DND-41 (cell line): ENCODE measurements at places on chromosomes 16 and 17.
A peak's percentile ranks its signal among the peaks of the same experiment; 100 is the strongest.

DNA sequence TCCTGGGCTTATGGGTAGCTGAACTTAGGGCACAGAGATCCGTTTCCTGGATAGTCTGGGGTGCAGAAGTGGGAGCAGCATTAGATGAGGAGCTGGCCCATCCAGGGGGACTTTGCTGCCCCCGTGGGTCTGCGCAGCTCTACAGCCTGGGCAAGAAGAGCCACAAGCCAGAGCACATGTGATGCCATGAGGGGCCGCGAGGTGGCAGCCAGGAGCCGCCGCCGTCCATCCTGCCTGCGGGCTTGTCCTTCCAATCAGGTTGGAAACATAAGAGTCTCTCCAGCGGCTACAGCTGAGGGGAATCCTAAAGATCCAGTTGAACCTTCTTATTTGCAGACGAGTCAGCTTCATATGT is 21.9 kb downstream of the C1QTNF1 start:
- peak; percentile 71 for DNase-seq

DNA sequence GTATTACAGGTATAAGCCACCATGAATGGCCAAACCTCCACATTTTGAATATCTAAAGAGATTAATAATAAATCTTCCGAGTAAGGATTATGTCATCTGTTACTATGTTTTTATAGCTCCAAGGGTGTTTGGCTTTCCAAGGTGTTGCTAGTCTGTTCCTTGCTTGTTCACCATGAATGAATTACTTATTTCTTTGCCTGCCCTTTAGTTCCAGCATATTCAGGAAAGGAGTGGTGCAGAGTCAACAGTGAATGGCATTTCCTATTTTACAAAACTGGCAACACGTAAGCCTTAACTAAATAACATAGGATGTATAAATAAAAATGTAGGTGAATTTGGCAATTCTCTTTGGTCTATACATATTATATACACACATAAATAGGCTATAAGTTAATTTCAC is 70.3 kb downstream of the MYO1D start:
- no peak for DNase-seq

- DNase-seq = no peak
Observed at GRCh38 chr17:59800530-59800942, 92.2 kb downstream of the TUBD1 start.

GRCh38 chr17:62966426-62967204 is 580 bp downstream of the TANC2 start:
- peak; percentile 26 for DNase-seq

- peak; percentile 13 for DNase-seq
Observed at GRCh38 chr16:69424935-69425784, 741 bp downstream of the CYB5B start.

GRCh38 chr17:31008374-31009041 is 37.7 kb downstream of the RNF135 start:
- no peak for DNase-seq

DNA sequence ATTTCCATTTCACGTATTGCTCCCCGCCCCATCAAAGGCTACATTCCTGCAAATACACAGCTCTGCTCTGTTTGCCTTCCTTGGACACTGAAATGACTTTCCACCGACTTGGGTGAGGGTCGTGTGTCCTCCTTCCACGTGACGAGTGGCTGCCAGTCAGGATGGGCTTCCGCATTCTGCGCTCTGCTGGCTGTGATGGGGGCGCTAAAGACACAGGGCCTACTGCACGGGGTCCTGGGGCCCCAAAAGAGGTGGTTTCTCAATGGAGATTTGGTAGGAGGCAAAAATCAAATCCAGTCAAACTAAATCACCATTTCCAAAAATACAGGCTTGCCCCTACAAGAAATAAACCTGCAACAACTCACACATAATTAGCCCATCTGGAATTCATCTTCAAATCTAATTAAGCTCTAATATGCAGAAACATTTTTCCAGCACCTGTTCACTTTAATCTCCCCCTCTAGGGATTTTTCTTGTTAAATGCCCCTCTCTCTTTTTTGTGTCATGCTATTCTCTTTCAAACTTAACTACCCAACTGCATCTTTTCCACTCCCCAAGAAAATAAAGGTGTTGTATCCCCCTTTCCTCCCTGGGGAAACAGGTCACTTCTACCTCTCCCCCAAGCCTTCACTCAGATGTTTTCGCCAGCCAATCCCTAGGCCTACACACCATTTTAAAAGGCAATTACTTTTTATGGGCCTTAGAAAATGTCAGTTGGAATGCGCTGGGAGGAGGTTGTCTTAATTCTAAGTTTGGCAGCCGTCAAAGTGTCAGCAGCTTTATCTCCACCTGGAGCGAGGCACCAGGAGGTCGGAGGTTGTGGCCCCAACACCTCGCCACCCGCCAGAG is 21.9 kb upstream of the FAAP100 start:
- DNase-seq = no peak

DNA sequence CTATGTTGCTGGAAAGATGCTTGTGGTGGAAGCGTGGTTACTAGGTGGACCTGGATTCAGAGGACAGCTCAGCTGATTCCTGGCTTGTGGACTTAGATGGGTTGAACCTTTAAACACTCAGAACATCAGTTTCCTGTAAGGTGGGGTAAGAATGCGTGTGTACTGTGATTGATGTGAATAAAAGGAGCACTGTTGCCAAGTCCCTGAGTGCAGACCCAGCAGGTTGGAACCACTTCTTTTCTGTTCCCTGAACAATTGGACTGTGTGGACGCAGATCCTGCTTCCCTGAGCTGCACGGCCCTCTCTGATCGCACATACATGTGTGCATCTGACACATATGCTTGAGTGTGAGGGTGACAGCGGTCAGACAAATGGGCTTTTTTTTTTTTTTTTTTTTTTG is 37.5 kb downstream of the RPTOR start:
- DNase-seq = no peak

DNA sequence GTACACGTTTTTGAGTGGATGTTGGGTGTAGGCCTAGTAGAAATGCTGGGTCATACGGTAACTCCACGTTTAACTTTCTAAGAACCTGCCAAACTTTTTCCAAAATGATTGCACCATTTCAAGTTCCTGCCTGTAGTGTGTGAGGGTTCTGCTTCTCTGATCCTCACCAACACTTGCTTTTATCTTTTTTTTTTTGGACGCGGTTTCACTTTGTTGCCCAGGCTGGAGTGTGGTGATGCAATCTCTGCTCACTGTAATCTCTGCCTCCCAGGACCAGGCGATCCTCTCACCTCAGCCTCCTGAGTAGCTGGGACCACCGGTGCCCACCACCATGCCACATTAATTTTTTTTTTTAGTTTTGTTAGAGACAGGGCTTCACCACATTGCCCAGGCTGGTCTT is 23.5 kb downstream of the ZNF750 start:
- DNase-seq = peak; percentile 24

- no peak for DNase-seq
Observed at GRCh38 chr16:16031401-16031800, 82.0 kb downstream of the ABCC1 start.

DNA sequence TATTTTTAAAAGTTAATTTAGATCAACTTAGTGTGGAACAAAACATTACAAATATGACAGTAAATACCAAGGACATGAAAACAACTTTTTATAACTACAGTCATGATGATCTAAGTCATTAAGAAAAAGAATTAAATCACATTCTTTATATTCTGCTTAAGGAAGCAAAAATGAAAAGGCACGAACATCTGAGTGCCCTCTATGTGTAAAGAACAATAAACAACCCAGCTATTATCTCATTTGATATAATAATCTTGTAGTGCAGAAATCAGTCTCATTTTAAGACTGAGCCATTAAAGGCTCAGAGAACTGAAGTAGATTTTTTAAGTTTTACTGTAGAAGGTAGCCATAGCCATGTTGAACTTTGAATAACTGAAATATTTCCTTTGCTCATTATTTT is 13.4 kb downstream of the MYO1D start:
- DNase-seq = no peak

- DNase-seq = no peak
Observed at GRCh38 chr17:21282231-21282630, 2.3 kb upstream of the MAP2K3 start.

DNA sequence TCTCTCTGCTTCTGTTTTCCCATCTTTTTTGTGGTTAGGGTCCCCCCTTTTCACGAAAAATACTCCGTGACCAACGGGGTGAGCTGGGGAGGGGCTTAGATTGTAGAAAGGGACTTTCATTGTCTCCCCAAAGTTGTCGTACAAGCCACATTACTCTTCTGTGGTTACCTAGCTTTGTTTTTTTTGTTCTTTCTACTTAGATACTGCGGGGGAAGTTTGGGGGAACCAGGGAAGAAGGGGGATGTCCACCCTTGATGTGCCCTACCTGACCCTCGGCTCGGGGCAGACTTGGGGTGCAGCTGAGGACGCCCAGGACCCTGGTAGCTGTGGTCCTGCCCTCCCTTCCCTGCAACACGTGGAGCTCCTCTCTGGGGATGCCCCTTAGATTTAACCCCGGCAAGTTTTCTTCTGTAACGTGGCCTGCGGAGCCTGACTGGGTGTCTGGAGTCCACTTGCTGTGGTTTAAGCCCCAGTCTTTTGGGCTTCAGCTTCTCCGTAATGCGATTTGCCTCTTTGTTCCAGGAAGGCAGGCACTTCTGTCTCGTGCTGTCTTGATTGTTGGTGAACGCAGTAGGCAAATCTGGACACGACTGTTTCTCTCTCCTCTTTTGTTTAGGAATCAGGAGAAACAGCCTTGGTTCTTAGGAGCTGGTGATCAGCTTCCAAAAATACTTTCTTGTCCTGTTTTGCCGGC is 892 bp downstream of the ABCC1 start:
- peak; percentile 37 for DNase-seq

GRCh38 chr16:49602976-49603310 is 229.3 kb downstream of the C16orf78 start:
- no peak for DNase-seq

DNA sequence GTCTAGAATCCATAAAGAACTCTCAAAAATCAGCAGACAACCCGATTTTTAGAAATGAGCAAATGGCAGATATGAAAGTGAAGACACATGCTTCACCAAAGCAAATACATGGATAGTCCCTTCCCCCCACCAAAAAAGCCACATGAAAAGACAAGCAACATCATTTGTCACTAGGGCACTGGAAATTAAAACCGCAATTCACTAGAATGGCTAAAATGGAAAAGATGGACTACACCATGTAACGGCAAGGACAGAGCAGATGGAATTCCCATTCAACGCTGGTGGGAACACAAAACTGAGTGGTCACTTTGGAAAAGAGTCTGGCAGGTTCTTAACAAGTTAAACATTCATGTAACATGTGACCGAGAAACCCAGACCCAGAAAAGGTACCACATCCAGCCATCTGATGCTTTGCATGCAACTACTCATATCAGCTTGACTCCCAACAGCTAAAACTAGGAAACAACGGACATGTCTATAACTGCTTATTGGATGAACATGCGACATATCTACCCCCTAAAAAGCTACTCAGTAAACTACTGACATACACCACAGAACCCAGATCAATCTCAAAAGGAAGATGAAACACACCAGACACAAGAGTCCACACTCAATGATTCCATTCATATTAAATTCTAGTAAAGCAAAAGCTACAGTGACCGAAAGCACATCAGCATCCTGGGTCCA is 132.6 kb downstream of the ZNF778 start:
- peak; percentile 36 for DNase-seq

DNA sequence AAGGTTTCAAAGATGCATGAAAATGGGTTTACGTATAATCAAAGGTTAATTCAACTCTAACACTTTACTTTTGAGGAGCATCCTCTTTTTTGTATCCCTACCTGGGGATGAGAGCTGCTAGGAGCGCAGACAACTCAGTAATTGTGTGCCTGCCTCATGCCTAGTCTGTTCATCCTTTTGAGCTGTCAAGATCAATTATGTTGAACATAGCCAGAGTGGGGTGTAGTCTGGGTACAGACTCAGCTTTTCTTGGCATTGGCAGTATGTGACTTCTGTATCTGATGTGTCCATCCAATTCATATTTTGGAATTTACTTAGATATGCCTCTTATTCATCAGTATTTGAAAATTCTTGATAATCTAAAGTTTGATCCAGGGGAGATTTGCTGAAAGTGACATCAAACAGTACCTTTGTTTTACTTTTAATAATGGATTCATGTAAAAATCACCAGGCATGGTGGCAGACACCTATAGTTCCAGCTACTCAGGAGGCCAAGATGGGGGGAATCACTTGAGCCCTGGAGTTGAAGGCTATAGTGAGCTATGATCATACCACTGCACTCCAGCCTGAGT is 24.1 kb downstream of the PRKCA start:
- no peak for DNase-seq

DNA sequence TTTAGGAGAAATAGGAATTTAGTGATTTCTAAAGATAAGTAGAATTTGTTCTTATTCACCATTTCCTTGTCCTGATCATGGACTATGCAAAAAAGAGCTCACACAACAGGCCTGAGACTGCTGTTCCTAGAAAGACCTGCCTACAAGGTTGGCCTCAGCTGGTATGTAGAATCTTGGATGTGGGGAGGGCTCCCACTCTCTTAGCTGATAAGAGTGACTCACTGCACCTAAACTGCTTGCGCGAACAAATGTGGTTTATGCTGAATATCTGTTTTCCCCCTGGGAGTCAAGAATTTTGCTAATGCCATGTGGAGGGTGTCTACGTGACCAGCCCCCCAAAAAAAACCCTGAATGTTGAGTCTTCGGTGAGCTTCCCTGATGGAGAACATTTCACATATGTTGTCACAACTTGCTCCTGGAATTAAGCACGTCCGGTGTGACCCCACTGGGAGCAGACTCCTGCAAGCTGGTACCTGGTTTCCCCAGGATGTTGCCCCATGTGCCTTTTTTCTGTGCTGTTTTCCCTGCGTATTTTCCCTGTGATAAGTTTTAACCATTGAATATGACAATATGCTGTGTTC is 68.8 kb upstream of the HSBP1 start:
- no peak for DNase-seq
